ENCODE measurements at places on chromosomes 12 and 14.
A peak's percentile ranks its signal among the peaks of the same experiment; 100 is the strongest.

GRCh38 chr14:105854600-105855245 lies 328.3 kb downstream of the TMEM121 start:
- H3K4me1 ChIP-seq, result no peaks in the 10 kb centered on the region
- H3K27ac ChIP-seq, result no peak overlapping the region
- DNase-seq, result no peak
- no peaks in the 10 kb centered on the region for H3K36me3 ChIP-seq
- H3K27me3 ChIP-seq, result no peaks in the 10 kb centered on the region

DNA sequence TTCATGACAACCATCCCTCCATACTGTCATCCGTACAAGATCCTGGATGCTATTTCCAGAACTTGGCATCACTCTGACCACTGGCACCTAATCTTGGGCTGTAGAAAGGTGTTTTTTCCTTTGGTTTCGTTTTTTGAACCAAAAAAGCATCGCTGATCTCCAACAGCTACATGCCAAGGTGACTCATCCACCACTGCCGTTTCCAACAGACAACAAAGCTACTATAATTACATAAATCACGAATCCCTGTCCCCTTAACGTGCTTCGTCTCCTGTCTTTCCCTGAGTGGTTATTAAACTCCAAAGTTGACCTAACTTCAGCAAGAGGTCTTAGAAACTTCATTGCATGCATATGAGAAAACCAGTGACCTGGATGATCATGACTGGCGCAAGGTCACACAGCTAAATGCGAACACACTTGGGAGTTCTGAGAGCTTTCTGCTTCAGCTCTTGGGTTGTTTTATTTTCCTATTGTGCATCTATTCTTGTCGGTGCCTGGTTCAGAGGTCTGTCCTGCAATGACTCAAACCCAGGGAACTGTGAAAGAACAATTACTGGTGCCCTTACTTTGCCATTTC lies 99.9 kb downstream of the PPM1H start:
- no peaks in the 10 kb centered on the region for H3K4me1 ChIP-seq
- no peak overlapping the region for H3K27ac ChIP-seq
- H3K4me3 ChIP-seq, result no peak overlapping the region
- DNase-seq, result no peak
- no peaks in the 10 kb centered on the region for H3K36me3 ChIP-seq

- no peaks in the 10 kb centered on the region for H3K36me3 ChIP-seq
- peaks cover 10% of the 10 kb centered on the region for H3K4me1 ChIP-seq
- H3K27me3 ChIP-seq, result no peaks in the 10 kb centered on the region
- no peak overlapping the region for H3K27ac ChIP-seq
- DNase-seq, result no peak
These were observed 1.3 kb downstream of the BDKRB2 start for GRCh38 chr14:96205978-96206360.

DNA sequence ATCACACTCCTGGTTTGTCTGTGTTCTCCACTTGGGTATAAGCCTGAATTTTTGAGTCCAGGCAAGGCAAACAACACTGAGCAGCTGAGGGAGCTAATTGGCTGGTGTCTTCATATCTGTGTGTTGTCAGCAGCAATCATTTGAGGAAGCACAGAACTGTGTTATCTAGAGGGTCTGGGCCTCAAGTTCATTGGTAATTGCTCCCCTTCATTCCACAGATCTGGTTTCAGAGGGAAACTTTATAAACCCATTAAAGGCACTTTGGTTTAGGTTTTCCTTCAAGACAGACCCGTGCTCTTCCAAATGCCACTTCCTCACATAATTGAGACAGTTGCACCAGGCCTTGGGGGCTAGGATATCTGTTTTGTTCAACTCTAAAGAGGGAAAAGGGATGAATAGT lies 5.6 kb downstream of the DACT1 start:
- no peaks in the 10 kb centered on the region for H3K36me3 ChIP-seq
- no peak overlapping the region for H3K27ac ChIP-seq
- peaks cover 7% of the 10 kb centered on the region for H3K4me1 ChIP-seq
- no peak overlapping the region for H3K4me3 ChIP-seq
- H3K27me3 ChIP-seq, result no peaks in the 10 kb centered on the region

DNA sequence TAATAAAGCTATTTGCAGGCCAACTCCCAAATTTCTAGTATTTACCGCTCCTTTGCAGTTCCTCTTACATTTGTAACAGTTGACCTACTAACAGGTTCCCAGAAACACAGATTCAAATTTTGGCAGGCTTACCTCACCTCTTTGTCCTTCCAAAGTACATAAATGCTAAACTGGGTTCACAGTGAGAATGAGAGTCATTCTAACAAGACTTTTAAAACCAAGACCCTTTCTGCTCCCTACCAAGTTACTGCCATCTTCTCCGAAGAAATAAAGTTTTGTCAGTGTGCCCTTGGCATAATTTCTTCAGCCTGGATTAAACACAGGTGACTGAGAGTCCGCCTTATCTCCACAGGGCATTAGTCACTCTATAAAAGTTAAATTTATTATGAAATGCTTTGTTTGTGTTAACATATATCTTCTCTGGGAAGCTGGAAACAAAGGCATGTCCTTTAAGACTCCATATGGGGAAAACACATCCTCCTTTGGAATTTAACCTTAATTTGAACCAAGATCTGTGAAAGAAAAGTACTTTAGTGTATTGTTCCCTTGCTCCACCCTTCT lies 28.2 kb downstream of the FOXA1 start:
- no peaks in the 10 kb centered on the region for H3K4me1 ChIP-seq
- peak overlapping the region; percentile 67 for H3K27ac ChIP-seq
- DNase-seq, result no peak
- no peaks in the 10 kb centered on the region for H3K27me3 ChIP-seq

- H3K36me3 ChIP-seq, result no peaks in the 10 kb centered on the region
- H3K4me3 ChIP-seq, result no peak overlapping the region
- no peaks in the 10 kb centered on the region for H3K4me1 ChIP-seq
- H3K27me3 ChIP-seq, result no peaks in the 10 kb centered on the region
- DNase-seq, result no peak
- H3K27ac ChIP-seq, result no peak overlapping the region
These were observed 345.6 kb downstream of the ADAMTS20 start for GRCh38 chr12:43206396-43206795.

DNA sequence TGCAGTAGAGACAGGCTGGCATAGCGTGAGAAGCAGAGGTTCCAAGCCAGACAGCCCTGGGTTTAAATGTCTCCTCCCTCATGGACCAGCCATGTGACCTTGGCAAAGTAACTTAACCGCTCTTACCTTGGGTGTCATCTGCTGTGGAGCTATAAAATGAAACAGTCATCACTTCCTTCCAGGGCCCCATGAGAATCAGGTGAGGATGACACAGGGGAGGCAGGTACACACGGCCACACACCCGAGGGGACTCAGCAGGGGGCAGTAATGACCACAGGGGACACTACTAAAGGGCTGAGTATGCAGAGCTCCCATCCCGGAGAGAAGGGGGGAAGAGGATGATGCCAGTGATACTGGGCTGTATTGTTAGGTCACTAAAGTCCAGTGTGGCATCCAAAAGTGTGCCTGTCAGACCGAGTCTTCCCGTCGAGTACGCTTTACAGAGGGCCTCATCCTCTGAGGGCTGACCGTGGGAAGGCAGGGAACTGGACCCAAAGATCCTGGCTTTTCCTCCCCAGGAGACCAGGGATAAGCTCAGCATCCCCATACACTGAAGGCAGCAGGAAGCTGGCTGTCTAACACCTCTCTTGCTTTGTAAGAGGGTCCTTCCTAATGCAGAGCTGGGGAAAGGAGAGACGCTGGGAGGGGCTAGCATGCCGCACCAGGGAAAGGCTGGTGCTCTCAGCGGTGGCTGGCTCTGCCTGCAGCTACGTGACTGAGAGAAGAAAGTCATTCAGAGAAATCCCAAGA lies 94.2 kb downstream of the SINHCAF start:
- H3K4me1 ChIP-seq, result peaks cover 16% of the 10 kb centered on the region
- no peaks in the 10 kb centered on the region for H3K27me3 ChIP-seq
- H3K36me3 ChIP-seq, result no peaks in the 10 kb centered on the region
- DNase-seq, result peak; percentile 17
- H3K4me3 ChIP-seq, result no peak overlapping the region
- no peak overlapping the region for H3K27ac ChIP-seq

- peak overlapping the region; percentile 98 for H3K4me3 ChIP-seq
- H3K27me3 ChIP-seq, result no peaks in the 10 kb centered on the region
- no peaks in the 10 kb centered on the region for H3K36me3 ChIP-seq
- DNase-seq, result no peak
- H3K27ac ChIP-seq, result peak overlapping the region; percentile 85
These were observed 428 bp downstream of the RNF41 start for GRCh38 chr12:56221232-56221756.

- H3K36me3 ChIP-seq, result no peaks in the 10 kb centered on the region
- no peaks in the 10 kb centered on the region for H3K27me3 ChIP-seq
- peak overlapping the region; percentile 90 for H3K4me3 ChIP-seq
- H3K27ac ChIP-seq, result peak overlapping the region; percentile 100
These were observed 135.1 kb downstream of the MON2 start for GRCh38 chr12:62601765-62602164.

DNA sequence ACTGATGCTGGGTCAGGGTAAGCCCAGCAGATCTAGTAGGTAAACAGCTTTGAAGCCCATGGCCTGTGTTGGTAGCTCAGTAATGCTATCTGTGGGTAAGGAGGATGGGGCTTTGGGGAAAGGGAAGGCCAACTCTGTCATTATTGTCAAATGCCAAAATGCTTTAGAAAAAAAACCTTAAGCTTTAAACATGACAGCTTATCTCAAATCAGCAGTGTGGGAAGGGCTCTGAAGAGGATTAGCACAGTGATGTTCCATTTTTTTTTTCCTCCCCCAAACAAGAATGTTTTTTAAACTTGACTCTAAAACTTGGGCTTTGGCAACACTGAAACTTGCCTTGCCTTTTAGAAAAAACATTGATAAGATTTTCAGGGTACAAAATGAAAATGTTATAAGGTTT lies 11.7 kb downstream of the DAAM1 start:
- no peak for DNase-seq
- H3K36me3 ChIP-seq, result no peaks in the 10 kb centered on the region
- H3K4me1 ChIP-seq, result peaks cover 7% of the 10 kb centered on the region
- no peak overlapping the region for H3K27ac ChIP-seq
- no peaks in the 10 kb centered on the region for H3K27me3 ChIP-seq

DNA sequence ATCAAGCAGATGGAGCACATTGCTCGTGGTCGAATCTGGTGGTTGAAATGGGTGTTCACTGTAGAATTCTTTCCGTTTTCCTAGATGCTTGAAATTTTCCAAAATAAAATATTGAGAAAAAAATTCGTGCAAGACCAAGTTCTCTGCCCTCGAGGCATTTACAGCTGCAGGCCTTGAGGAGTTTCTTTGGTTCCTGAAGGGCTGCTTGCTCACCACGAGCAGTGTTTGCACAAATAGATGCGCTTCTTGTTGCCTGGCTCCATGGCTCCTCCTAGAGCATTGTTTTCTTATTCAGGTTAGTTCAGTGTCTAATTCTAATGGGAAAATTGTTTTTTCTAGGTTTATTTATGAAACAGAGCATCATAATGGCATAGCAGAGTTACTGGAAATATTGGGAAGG lies 74.5 kb upstream of the DYNC1H1 start:
- H3K27ac ChIP-seq, result no peak overlapping the region
- H3K4me3 ChIP-seq, result no peak overlapping the region
- no peak for DNase-seq
- peaks cover 2% of the 10 kb centered on the region for H3K36me3 ChIP-seq
- no peaks in the 10 kb centered on the region for H3K27me3 ChIP-seq
- H3K4me1 ChIP-seq, result no peaks in the 10 kb centered on the region

DNA sequence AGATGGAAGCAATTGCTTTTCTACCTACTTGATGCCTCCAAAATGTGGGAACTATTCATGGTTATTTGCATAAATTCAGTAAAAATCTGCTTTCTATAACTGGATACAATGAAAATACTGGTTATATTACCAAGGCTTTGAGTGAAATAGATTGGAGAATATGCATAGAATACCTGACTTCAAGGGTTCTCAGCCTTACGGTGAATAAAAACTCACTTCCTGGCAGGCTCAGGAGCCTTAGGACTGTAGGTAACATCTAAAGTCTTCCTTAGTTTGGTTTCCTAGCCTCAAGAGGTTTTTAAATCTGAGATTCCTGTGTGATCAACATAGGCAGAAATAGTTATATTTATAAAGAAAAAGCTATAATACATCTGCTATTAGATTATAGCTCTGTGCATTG lies 158.6 kb downstream of the SLC41A2 start:
- no peaks in the 10 kb centered on the region for H3K36me3 ChIP-seq
- no peaks in the 10 kb centered on the region for H3K4me1 ChIP-seq
- no peak overlapping the region for H3K27ac ChIP-seq
- no peak overlapping the region for H3K4me3 ChIP-seq
- DNase-seq, result no peak
- no peaks in the 10 kb centered on the region for H3K27me3 ChIP-seq

DNA sequence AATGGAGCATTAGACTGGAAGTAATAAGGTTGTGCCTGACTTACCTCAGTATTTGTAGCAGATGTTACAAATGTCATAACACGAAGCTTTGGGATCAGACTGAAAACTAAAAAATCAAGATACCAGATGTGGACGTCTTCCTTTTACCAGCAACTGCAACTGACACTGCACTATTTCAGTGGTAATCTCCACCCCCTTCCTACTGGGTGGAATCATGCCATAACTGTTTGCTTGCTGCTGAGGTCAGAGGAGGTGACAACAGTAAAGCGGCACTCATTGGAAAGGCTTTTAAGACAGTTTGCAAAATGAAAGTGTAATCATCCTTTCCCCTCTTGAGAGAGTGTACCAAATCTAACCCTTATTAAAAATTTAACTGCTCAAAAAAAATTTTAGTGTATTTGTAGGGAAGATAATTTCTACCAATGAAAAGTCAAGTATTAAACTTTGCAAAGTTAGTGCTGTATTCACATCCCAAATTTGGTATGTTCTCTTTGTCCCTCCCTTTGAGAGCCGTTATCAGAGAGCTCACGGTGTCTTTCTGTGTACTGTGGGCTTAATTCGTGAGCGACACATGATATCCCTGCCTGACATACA lies 420.7 kb downstream of the NPAS3 start:
- H3K4me3 ChIP-seq, result no peak overlapping the region
- no peaks in the 10 kb centered on the region for H3K36me3 ChIP-seq
- H3K4me1 ChIP-seq, result no peaks in the 10 kb centered on the region
- H3K27ac ChIP-seq, result no peak overlapping the region

DNA sequence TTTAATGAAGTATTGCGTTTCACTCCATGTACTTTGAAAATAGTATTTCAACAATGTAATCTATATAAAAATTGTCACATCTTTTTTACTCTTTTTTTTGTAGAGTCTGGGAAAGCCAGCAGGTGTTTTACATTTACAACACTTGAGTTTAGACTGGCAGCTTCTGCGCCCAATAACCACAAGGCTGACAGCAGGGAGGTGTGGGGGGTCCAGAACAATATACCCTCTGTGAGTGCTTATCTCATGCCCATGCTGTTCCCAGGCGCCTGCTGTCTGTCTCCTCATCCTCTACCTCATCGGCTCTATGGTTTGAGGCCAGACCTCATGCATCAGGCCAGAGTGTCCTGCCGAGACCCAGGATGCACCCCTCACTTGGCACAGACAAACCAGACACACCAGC lies 24.9 kb downstream of the FBRSL1 start:
- H3K36me3 ChIP-seq, result no peaks in the 10 kb centered on the region
- DNase-seq, result no peak
- H3K4me3 ChIP-seq, result no peak overlapping the region
- no peak overlapping the region for H3K27ac ChIP-seq
- H3K27me3 ChIP-seq, result no peaks in the 10 kb centered on the region

- no peaks in the 10 kb centered on the region for H3K4me1 ChIP-seq
- no peaks in the 10 kb centered on the region for H3K27me3 ChIP-seq
- no peak for DNase-seq
- no peak overlapping the region for H3K4me3 ChIP-seq
- H3K36me3 ChIP-seq, result peaks cover 18% of the 10 kb centered on the region
These were observed 61.7 kb downstream of the RALGAPA1 start for GRCh38 chr14:35747379-35747778.

- H3K4me1 ChIP-seq, result no peaks in the 10 kb centered on the region
- no peak overlapping the region for H3K27ac ChIP-seq
- H3K4me3 ChIP-seq, result no peak overlapping the region
These were observed 30.1 kb upstream of the NUDT14 start for GRCh38 chr14:105211086-105211757.

Measured in liver (tissue), 10 donors.